ENCODE measurements at places on chromosomes 3 and 15.

DNA sequence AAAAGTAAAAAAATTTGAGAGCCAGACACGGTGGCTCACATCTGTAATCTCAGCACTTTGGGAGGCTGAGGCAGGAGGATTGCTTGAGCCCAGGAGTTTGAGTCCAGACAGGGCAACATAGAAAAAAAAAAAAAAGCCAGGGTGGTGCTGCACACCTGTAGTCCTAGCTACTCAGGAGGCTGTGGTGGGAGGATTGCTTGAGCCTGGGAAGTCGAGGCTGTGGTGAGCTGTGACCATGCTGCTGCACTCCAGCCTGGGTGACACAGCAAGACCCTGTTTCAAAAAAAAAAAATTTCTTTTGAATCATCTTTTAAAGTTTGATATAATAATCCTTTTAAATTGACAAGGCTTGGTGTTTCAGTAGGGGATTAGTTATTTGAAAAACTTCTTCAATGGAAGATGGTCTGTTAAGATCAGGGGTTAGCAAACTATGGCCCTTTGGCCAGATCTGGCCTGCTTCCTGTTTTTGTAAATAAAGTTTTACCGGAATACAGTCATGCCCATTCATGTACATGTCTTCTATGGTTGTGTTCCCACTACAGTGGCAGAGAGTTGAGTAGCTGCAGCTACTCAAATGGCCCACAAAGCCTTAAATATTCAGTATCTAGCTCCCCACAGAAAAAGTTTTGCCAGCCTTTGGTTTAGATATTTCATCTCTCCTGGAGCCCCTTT lies 28.9 kb downstream of the CDAN1 start:
- no peak for DNase-seq

- no peak for DNase-seq
These were observed 112.9 kb downstream of the ADCY5 start for GRCh38 chr3:123336001-123336400.

DNA sequence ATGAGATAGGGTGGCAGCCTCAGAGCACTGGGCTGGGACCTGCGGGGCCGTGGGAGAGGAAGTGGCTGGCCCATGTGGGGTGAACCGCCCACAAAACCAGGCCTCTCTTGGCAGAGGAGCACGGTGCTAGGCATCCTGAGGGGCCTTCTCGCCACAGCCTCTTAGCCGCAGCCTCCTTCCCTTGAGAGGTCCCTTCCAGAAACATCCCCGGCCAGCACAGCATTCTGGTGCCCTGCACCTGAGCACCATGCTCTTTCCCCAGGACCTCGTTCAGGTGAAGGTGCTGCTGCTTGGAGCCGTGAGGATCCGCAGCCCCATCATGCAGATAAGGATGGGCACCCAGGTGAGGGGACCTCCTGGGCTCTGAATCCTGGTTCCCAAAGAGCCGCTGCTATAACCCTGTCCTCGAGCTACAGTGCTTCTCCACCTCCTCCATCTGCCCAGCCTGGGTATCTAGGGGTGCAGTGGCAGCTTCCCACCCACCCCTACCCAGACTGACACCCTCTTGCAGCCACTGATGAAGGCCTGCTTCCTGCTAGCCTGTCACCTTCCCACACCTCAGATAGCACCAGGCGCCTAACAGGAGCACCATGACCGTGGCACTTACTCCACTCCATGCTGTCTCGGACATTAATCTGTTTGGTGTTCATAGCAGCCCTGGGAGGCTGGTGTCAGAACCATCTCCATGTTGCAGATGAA lies 11.2 kb upstream of the TXNRD3 start:
- no peak for DNase-seq

DNA sequence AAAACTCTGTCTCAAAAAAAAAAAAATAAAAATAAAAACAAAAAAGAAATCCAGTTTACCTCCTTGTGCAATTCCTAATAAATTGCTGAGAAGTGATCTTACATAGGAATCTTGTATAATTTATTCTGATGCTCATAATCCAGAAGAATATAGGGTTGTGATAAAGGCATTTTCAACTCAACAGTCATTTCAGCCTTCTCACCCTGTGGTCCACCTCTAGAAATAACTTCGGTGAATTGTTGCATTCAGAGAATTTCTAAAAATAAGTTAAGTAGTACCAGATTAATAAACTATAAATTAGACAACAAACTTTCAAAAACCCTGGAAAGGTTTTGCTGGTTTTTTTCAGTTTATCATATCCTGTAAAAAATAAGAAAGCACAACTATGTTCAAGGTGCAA lies 20.2 kb downstream of the RAF1 start:
- no peak for DNase-seq

- no peak for DNase-seq
These were observed 9.7 kb upstream of the LMAN1L start for GRCh38 chr15:74802862-74803447.

DNA sequence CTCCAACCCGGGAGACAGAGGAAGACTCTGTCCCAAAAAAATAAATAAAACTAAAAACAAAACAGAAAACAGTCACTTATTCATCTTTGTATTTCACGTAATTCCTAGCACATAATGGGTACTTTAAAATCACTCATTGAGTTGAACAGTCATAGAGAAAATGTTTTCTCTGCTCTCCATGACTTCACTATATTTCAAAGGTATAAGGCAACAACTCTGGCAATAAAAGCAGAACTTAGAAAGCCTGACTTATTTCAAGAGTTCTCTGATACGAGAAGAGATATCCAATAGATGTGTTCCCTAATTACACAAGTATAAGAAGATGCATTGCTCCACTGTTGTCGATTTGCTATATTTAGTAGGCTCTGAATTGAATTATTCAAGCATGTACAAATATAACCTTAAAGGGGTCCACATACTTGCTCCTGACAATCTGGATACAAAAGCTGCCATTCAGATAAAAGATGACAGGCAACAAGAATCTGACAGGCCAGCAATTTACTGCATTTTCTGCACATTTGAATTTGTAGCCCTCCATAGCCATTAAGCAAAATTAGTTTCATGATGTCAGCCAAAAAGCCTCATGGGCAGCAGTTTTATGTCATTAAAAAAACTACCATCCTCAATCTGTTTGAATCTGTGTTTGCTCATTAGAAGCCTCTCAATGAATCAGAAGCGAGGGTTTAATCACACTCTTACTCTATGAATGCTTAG lies 47.9 kb downstream of the PEAK1 start:
- DNase-seq = no peak

- DNase-seq = no peak
These were observed 70.1 kb downstream of the CD200 start for GRCh38 chr3:112403103-112403502.

- no peak for DNase-seq
These were observed 170.3 kb upstream of the MCTP2 start for GRCh38 chr15:94061041-94061440.

DNA sequence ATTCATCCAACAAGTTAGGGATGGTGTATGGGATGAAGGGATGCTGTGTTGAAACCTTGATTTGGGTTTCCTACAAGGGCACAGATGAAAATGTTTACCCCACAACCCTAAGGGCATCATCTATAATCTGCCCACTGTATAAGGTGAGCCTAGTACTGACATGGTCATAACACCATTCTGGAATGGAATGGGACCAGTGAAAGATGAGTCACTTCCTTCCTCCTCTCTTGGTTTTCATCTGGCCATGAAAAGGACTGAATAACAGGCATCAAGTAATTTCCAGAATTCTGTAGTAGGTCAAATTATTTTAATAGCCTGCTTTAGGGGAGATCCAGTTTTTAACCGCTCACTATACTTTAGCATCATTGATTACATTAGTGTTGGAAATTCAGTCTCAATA lies 538.6 kb downstream of the NR2F2 start:
- DNase-seq = no peak

DNA sequence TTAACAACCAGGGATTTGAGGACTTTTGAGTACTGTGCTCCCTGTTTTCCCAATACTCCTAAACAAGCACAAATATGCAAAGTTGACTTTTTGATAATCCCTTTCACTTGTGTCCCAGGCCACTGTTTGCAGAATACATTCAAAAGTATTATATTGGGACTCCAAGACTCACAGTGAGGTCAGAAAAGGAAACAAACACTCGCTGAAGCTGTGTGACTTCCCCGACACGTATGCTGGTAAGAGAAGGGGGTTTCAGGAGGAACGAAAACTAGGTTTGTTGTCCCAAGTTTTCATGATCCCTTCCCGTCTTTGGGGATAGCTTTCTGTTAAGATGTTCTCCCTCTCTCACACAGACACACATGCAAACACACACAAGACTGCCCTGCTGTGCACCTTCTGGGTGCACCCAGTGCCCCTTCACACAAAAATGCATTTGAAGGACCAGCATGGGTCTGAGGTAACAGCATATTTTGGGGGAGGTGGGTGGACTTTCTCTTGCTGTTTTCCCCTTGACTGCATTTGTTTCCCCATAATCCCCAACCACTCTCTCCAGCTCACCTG lies 225.2 kb upstream of the PRICKLE2 start:
- DNase-seq = no peak

GRCh38 chr3:27596921-27597320 lies 112.7 kb upstream of the SLC4A7 start:
- DNase-seq = no peak

DNA sequence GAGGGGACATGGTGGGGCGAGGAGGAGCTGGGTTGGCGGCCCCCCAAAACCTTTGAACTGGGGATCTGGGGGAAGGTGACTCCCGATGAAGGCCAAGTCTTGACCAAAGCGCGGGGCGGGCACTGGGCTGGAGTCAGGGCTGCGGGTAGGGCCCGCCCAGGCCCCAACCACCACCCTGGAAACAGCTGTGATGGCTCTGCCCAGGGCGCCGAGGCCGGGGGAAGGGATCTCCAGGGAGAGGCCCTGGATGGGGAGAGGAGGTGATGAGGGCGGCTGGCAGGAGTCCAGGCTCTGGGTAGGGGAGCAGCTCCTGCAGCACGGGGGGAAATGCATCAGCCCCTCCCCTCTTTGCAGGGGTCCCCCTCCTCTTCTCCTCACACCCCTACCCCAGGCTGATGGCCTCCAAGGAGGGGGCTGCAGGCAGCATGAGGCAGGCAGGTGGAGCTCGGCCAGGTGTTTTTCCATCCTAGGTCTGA lies 5.9 kb upstream of the C15orf39 start:
- no peak for DNase-seq

GRCh38 chr3:30633718-30634117 lies 27.3 kb downstream of the TGFBR2 start:
- DNase-seq = no peak

DNA sequence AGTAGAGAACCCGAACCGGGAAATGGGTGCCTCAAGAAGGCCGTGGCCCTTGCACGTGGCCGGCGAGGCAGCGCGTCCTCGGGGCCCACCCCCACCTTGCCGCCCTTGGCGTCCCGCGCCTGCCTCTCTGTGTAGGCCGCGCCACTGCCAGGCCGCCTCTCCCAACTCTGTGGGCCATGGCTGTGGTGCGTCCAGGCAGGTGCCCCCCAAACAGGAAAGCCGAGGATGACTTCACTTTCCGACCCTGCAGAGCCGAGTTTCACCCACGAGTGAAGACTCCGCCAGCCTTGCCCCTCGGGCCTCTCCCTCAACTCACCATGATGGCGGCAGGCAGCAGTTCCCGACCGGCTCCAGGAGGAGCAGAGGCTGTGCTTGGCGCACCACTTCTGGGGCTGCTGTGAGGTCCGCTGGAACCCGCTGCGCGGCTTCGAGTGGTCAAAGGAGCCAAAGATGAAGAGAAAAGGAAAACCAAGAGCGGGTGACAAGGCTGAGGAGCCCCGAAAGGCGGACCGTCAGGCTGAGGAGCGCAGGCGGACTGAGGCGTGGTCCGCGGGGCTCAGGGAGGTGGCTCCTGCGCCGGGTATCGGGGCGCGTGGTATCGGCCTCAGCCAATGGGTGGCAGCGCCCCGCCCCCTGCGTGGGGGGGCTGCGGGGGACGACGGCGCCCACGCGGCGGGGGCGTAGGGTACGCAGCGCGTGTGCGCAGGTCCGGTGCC lies at the start of gene DAZL:
Gene DAZL, minus strand, starts transcription at position 537 of the 716 bp plus-strand sequence. Its CDS starts 218 bp downstream, at position 319.
- DNase-seq = no peak

- DNase-seq = no peak
These were observed 55.6 kb upstream of the RGMA start for GRCh38 chr15:93144463-93145236.

DNA sequence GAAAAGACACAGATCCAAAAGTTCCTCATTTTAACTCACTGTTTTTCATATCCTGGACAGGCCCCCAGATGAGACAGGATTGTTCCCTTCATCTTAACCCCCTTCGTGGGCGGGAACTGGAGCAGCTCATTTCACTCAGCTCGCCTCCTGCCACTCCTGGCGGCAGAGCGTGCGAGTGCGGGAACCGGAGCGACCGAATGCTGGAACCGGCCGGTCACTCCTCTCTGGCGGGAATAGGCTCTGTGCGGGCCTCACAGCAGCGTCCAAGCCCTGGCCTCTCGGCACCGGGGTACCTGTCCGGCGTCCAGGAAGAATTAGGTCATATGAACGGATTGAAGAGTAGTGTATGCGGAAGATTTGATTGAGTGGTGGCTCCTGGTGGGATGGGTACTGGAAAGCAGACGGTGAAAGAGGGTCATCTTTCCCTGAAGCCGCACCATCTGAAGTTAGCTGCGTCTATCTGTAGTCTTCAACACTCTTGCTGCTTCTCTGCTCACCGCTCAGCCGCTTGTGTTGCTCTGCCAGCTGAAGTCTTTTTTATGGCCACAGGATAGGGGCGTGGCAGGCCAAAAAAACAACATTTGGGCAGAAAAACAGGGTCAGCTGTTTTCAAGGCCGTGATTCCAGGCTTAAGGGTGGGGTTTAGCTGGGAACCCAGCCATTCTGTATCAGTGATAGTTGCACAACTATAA lies 42.3 kb upstream of the FXR1 start:
- no peak for DNase-seq

DNA sequence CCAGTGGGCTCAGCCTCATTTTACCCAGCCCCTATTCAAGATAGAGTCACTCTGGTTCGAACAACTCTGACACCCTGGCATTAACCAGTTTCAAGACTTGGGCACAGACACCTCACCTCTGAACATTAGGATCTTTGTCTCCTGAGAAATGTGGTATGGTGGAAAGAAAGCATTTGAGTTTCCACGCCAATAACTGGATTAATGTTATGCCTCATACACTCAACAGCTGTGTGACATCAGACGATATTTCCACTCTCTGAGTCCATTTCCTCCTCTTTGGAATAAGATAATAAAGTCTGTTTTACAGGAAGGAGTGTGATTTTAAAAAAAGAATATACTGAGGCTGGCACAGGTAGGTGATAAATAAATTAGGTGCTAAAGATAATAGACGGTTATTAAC lies 121.3 kb upstream of the CHL1 start:
- no peak for DNase-seq

- DNase-seq = no peak
These were observed 204.7 kb upstream of the CTNNB1 start for GRCh38 chr3:40994611-40995010.

DNA sequence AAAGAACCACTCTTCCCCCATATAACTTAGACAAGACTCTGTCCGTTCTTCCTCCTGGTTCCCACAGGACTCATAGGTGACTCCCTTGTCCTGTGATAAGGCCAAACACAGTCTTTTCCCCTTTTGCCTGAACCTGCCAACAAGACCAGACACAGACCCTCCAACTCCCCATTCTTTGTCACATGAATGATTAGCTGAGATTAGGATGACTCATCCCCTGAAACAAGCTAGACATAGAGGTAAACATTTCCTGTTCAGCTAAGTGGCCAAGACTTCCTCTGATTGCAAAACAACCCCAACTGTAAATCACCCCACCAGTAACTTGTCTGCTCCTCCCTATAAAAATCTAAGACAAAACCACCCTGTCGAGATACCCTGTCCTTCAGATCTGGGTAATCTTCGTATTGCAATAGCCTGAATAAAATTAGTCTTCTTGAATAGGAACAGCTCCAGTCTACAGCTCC lies 11.4 kb upstream of the HTR3E start:
- DNase-seq = no peak

GRCh38 chr15:71330638-71331162 lies 215.4 kb downstream of the THSD4 start:
- DNase-seq = no peak

- DNase-seq = no peak
These were observed 277.1 kb downstream of the MAGI1 start for GRCh38 chr3:65761446-65762234.

GRCh38 chr3:194084284-194084683 lies 51.7 kb upstream of the HES1 start:
- no peak for DNase-seq

Data from stimulated activated CD4-positive, alpha-beta T cell treated with anti-CD3 and anti-CD28 coated beads, Interleukin-1b, Interleukin-23, amount 100 ng/mL, for 1 hour (primary cell).